H9 (cell line): ENCODE measurements at places on chromosomes 5 and 9. TPM values are rescaled to one million over a fixed set of nuclear protein-coding genes. Genes with fewer than 3 reads are reported as not detected.
A peak's percentile ranks its signal among the peaks of the same experiment; 100 is the strongest.

Gene ARHGEF37
- 0.39 and 0.42 TPM in 2 replicates for total RNA-seq

Gene FGF18
- 0.94 and 1.3 TPM in 2 replicates for total RNA-seq

Gene CCDC152
- 0.13 and 0.48 TPM in 2 replicates for total RNA-seq

Gene SLCO6A1
- total RNA-seq, result 0.46 and 0.77 TPM in 2 replicates

Gene FOXD4L6
- 0.13 TPM in 1 of 2 replicates, not detected in the other for total RNA-seq

Gene SPATA6L
- 0.75 and 0.87 TPM in 2 replicates for total RNA-seq

Gene IL7R
- not detected in 2 replicates for total RNA-seq

Gene SLC25A2
- total RNA-seq, result not detected in 2 replicates

Gene CEL
- 3.6 and 4.0 TPM in 2 replicates for total RNA-seq

Gene REXO4
- 33.6 and 35.2 TPM in 2 replicates for total RNA-seq

Gene FSTL4
- total RNA-seq, result 5.7 and 6.0 TPM in 2 replicates

- H3K4me1 ChIP-seq, result peaks cover 24% of the 10 kb centered on the region; the same call in 1 of the 2 replicates
- H3K36me3 ChIP-seq, result peaks cover 41% of the 10 kb centered on the region
- no peaks in the 10 kb centered on the region for H3K27me3 ChIP-seq
- H3K4me3 ChIP-seq, result peak overlapping the region; percentile 89
- H3K27ac ChIP-seq, result no peak overlapping the region
- DNase-seq, result no peak
Measured at GRCh38 chr5:177472460-177473442, 683 bp downstream of the DBN1 start.

- no peaks in the 10 kb centered on the region for H3K4me1 ChIP-seq
- no peak overlapping the region for H3K4me3 ChIP-seq
- no peak for DNase-seq
Measured at GRCh38 chr5:127254729-127255284, 35.8 kb upstream of the MEGF10 start.

GRCh38 chr5:6556802-6557102 lies 76.1 kb downstream of the NSUN2 start:
- no peak overlapping the region for H3K4me3 ChIP-seq
- H3K4me1 ChIP-seq, result no peaks in the 10 kb centered on the region
- DNase-seq, result no peak
- H3K27ac ChIP-seq, result no peak overlapping the region
- H3K36me3 ChIP-seq, result peaks cover 7% of the 10 kb centered on the region; the same call in 1 of the 2 replicates
- no peaks in the 10 kb centered on the region for H3K27me3 ChIP-seq

GRCh38 chr5:164058621-164059020 lies 553.2 kb downstream of the MAT2B start:
- H3K27ac ChIP-seq, result no peak overlapping the region
- no peak for DNase-seq
- no peaks in the 10 kb centered on the region for H3K36me3 ChIP-seq
- H3K27me3 ChIP-seq, result no peaks in the 10 kb centered on the region
- H3K4me1 ChIP-seq, result no peaks in the 10 kb centered on the region

GRCh38 chr9:95105519-95106287 lies 211.8 kb downstream of the FANCC start:
- no peak overlapping the region for H3K4me3 ChIP-seq
- H3K36me3 ChIP-seq, result peaks cover 5% of the 10 kb centered on the region
- H3K27me3 ChIP-seq, result no peaks in the 10 kb centered on the region
- H3K4me1 ChIP-seq, result no peaks in the 10 kb centered on the region
- DNase-seq, result no peak
- no peak overlapping the region for H3K27ac ChIP-seq

GRCh38 chr5:102792705-102793104 lies 37.6 kb downstream of the PAM start:
- H3K36me3 ChIP-seq, result no peaks in the 10 kb centered on the region
- DNase-seq, result no peak
- no peaks in the 10 kb centered on the region for H3K27me3 ChIP-seq
- no peak overlapping the region for H3K27ac ChIP-seq
- peaks cover 1% of the 10 kb centered on the region; the same call in 1 of the 2 replicates for H3K4me1 ChIP-seq

DNA sequence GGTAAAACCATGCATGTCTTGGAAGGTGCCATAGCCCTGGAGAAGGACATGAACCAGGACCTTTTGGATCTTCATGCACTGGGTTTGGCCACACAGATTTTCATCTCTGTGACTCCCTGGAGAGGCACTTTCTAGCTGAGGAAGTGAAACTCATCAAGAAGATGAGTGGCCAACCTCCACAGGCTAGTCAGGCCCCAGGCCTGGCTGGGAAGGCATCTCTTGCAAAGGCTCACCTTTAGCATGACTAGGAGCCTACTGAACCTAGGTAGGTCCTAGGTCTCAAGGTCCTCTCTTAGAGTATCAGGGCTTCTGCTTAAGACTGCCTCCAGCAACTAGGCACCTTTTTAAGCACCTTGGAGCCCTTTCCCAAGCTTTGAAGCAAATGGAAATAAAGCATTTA lies 1448.7 kb upstream of the ACO1 start:
- DNase-seq, result no peak
- no peaks in the 10 kb centered on the region for H3K27me3 ChIP-seq

DNA sequence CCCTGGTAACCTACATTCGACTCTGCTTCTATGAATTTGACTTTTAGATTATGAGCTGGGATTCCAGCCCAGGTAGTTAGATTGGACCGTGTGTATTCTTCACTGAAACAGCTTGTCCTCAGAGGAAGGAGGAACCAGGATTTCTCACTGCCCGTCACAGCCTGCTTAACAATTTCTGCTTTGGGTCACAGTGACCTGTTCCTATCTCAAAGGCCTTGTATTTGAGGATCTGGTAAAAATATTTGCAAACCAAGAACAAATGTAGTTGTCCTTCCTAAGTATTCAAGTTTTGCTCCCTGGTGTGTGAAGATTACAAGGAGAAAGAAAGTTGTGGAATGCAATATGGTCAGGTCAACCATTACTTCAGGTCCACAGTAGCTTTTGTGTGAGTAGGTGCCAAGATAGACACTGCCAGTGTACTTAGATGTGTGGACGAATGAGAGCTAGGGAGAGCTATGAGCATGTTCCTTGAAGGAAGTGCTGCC lies 55.1 kb downstream of the KIF4B start:
- H3K27me3 ChIP-seq, result no peaks in the 10 kb centered on the region
- DNase-seq, result no peak
- H3K36me3 ChIP-seq, result peaks cover 6% of the 10 kb centered on the region; the same call in 2 of the 3 replicates
- no peak overlapping the region for H3K4me3 ChIP-seq
- no peaks in the 10 kb centered on the region for H3K4me1 ChIP-seq
- H3K27ac ChIP-seq, result no peak overlapping the region

DNA sequence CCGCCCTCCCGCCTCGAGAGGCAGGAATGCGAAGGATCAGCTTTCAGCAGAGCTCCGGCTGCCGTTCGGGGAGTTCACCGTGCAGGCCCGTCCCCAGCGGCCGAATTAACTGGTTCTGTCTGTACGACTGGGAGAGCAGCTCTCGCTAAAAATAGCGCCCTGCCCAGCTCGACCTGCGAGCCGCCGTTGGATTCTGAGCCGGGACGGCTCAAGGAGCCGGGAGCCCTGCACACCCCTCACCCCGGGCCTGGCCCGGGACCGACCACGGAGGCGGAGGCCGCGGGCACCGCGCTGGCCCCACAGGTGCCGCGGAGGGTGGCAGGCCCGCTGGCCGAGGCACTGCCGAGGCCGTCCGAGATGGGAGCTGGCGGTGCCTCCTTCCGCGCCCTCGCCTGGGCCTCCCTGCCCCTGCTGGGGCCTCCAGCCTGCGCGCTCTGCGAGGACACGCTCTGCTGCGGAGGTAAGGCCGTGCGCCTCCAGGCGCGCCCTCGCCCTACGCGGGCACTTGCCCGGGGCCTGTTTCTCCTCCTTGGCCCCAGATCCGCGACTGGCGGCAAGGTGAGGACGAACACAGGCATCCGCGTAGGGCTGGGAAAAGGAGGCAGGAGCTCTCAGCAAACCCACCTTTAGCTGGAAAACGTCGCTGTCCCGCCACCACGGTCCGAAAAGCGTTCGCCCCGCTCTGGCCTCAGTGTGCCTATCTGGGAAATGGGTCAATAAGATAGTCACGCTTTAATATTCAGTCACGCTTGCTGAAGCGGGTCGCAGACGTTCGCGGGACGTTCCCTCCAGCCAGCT lies 53.1 kb upstream of the DAB2IP start:
- H3K27me3 ChIP-seq, result no peaks in the 10 kb centered on the region
- H3K27ac ChIP-seq, result peak overlapping the region; percentile 8
- H3K4me1 ChIP-seq, result no peaks in the 10 kb centered on the region; the same call in 1 of the 2 replicates

DNA sequence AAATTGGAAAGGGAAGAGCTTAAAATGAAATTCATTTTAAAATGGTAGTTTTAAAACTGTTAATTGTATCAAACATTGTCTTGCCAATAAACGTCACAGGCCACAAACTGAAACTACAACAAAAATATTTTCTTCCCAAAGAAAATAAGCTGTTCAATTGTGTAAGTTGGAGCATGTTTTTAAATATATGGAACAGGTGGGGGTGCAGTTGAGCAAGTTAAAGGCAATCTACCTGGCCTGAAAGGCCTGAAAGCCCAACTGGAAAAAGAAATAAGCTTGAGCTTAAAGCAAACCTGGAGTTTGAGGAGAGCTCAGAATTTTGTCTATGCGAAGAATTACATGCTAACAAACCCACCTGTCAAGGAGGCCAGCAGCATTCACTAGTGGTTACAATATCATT lies 439.5 kb downstream of the ACTL7B start:
- H3K36me3 ChIP-seq, result no peaks in the 10 kb centered on the region
- no peak overlapping the region for H3K4me3 ChIP-seq
- no peaks in the 10 kb centered on the region for H3K27me3 ChIP-seq
- no peak for DNase-seq
- H3K27ac ChIP-seq, result no peak overlapping the region

DNA sequence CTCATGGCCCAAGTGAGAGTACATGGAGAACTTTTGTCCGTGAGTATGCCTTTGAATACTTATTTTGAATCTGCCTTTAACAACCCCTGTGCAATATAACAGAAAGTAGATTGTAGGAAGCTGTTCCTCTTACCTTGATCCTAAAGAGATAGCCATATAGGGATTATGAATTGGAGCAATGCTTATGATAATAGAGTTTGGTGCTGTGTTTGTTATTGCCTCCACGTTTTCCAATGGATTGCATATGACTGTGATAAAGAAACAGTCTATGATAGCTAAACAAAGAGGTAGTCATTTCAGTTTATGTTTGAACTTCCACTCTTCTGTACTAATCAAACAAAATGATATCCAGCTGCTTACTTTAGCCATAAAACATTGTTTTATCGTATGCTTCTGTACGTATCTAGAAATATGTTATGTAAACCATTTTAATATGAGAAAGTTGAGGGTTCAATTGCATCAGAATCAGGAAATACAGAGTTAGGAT lies 199.6 kb upstream of the RGMB start:
- H3K27me3 ChIP-seq, result no peaks in the 10 kb centered on the region
- no peak overlapping the region for H3K27ac ChIP-seq
- no peak overlapping the region for H3K4me3 ChIP-seq
- no peak for DNase-seq

GRCh38 chr5:135434591-135435466 lies 12.3 kb downstream of the DCANP1 start:
- no peak overlapping the region for H3K27ac ChIP-seq
- H3K27me3 ChIP-seq, result no peaks in the 10 kb centered on the region
- DNase-seq, result peak; percentile 20

- no peaks in the 10 kb centered on the region for H3K27me3 ChIP-seq
- H3K4me3 ChIP-seq, result no peak overlapping the region
- H3K4me1 ChIP-seq, result no peaks in the 10 kb centered on the region
- H3K36me3 ChIP-seq, result no peaks in the 10 kb centered on the region
Measured at GRCh38 chr5:139964994-139965565, 78.0 kb downstream of the NRG2 start.
